ENCODE measurements at places on chromosomes 6 and 20. TPM values are rescaled to one million over a fixed set of nuclear protein-coding genes. Genes with fewer than 3 reads are reported as not detected.

KIF25 gene
- not detected for total RNA-seq

PAX1 gene
- not detected for total RNA-seq

DNA sequence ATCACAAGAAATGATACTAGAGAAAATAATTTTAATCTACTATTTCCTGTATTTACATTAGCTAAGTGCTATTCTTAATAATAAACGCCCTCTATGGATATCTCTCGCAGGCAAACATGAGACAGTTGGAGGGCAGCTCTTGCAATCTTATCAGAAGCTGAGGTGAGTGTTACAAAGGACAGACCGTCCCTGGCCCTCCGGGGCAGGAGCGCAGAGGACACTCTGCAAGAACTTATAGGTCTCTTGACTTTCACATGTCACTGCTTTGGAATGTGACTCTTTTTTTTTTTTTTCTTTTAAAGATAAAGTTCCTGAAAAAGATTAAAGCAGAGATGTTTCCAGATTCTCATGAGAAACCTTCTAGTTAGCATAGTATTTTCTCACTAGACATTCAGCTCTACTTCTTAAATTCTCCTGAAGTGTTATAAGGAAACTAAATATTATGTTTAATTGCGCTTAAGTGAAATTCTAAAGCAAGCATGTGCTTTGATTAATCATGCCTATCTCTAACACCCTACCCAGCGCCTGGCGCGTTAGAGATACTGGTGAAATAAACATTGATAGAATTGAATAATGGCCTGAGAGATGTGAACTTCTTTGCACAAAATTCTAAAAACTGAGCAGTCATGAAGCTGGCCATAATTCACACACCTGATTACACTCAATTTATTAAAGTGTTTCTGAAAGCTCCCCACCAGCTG is 57.4 kb downstream of the SYTL3 start:
- DNase-seq: no peak
- H3K27me3 ChIP-seq: no peaks in the 10 kb centered on the region
- no peak overlapping the region for H3K27ac ChIP-seq

DNA sequence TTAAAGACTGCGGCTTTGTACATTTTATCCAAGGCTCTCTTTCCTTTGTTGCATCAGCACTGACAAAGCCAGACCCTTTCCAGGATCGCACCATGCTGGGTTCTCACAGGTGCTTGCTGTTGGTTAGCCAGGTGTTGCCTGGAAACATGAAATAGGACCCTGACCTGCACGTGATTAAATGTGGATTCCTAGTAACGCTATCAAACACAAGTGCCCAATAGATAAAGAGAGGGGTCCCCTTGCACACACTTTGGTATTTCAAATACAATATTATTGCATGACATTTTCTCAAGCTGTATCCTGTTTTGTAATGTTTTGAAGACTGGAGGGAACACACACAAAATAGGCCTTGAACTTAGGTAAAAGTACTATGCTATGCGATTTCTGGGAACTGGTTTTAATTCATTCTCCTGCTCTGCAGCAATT is 73.3 kb downstream of the AKAP12 start:
- no peaks in the 10 kb centered on the region for H3K4me1 ChIP-seq
- H3K27me3 ChIP-seq: no peaks in the 10 kb centered on the region
- H3K4me3 ChIP-seq: no peak overlapping the region
- H3K27ac ChIP-seq: no peak overlapping the region

- H3K27me3 ChIP-seq: no peaks in the 10 kb centered on the region
- H3K27ac ChIP-seq: no peak overlapping the region
- H3K4me3 ChIP-seq: no peak overlapping the region
- no peak for DNase-seq
Measured at GRCh38 chr6:96992343-96992730, 67.8 kb downstream of the KLHL32 start.

EPHA7 gene
- not detected for total RNA-seq

CLIC5 gene
- 2.8 TPM for total RNA-seq

GRCh38 chr6:40689185-40689584 is 102.0 kb upstream of the LRFN2 start:
- H3K36me3 ChIP-seq: no peaks in the 10 kb centered on the region
- no peak for DNase-seq
- no peak overlapping the region for H3K4me3 ChIP-seq
- H3K27ac ChIP-seq: no peak overlapping the region
- no peaks in the 10 kb centered on the region for H3K4me1 ChIP-seq

ARFGEF3 gene
- total RNA-seq: not detected

- no peak for DNase-seq
- H3K27ac ChIP-seq: no peak overlapping the region
- no peaks in the 10 kb centered on the region for H3K36me3 ChIP-seq
- H3K4me1 ChIP-seq: peaks cover 18% of the 10 kb centered on the region
- H3K4me3 ChIP-seq: no peak overlapping the region
- H3K27me3 ChIP-seq: no peaks in the 10 kb centered on the region
Measured at GRCh38 chr6:135854799-135855198, 3.3 kb downstream of the PDE7B start.

TFAP2D gene
- total RNA-seq: not detected

REPS1 gene
- 56.6 TPM for total RNA-seq

GRCh38 chr20:35180266-35180665 is 8.4 kb downstream of the PROCR start:
- DNase-seq: no peak
- no peaks in the 10 kb centered on the region for H3K27me3 ChIP-seq
- H3K36me3 ChIP-seq: no peaks in the 10 kb centered on the region
- no peaks in the 10 kb centered on the region for H3K4me1 ChIP-seq
- H3K4me3 ChIP-seq: no peak overlapping the region

DNA sequence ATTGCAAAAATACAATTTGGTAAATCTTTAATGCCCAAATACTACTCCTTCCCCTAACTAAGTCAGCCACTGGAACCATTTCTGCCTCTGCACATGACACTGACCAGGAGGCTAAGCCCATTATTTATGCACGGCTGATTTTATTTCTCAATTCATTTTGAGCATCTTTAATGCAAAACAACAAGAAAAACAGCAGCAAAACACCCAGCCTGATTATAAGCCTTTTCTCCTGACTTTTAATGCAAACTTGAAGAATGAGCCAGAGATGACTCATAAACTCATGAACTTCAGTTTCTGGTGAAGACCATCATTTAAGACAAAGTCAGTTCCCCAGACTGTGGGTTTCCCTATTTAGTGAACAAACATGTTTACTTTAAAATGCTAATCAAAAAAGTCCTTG is 51.6 kb downstream of the CYP24A1 start:
- DNase-seq: no peak
- no peak overlapping the region for H3K4me3 ChIP-seq
- H3K36me3 ChIP-seq: no peaks in the 10 kb centered on the region
- no peaks in the 10 kb centered on the region for H3K4me1 ChIP-seq
- no peaks in the 10 kb centered on the region for H3K27me3 ChIP-seq

ZNF311 gene
- 0.31 TPM for total RNA-seq

DNA sequence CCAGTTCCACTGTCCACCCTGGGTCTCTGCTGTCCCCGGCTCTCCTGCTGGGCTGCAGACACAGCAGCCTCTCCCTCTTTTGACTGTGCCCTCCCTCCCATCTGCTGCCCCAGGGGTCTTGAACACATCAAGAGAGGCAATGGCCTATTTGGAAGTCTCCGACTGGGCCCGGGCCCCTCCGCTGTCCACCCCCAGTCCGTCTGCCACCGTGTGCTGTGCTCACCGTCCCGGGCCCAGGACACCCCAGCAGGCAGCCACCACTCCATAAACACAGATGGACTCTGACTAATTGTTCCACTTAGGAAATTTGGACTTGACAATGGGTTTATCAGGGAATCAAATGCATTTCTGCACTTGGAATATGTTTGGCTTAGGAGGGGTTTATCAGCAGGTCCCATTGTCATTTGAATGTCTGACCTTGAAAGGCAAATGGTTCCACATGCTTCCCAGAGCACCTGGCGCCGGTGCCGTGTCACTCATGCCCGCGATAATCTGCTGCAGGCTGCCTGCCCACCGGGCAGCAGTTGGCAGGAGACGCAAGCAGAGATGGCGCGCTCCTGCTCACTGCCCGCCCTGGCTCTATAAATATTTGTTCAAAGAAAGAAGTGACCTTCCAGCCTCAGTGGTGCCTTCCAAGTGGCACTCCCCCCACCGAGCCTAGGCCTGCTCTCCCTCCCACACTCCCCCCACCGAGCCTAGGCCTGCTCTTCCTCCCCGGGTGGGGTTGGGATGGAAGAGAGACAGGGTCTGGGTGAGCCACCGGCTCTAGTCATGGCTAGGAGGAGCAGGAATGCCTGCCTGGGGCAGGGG is 18.8 kb upstream of the FRMD1 start:
- H3K36me3 ChIP-seq: no peaks in the 10 kb centered on the region
- no peak overlapping the region for H3K4me3 ChIP-seq
- no peaks in the 10 kb centered on the region for H3K4me1 ChIP-seq
- peaks cover 16% of the 10 kb centered on the region for H3K27me3 ChIP-seq
- H3K27ac ChIP-seq: no peak overlapping the region
- DNase-seq: no peak

C6orf132 gene
- total RNA-seq: not detected

RAET1L gene
- total RNA-seq: not detected

DNA sequence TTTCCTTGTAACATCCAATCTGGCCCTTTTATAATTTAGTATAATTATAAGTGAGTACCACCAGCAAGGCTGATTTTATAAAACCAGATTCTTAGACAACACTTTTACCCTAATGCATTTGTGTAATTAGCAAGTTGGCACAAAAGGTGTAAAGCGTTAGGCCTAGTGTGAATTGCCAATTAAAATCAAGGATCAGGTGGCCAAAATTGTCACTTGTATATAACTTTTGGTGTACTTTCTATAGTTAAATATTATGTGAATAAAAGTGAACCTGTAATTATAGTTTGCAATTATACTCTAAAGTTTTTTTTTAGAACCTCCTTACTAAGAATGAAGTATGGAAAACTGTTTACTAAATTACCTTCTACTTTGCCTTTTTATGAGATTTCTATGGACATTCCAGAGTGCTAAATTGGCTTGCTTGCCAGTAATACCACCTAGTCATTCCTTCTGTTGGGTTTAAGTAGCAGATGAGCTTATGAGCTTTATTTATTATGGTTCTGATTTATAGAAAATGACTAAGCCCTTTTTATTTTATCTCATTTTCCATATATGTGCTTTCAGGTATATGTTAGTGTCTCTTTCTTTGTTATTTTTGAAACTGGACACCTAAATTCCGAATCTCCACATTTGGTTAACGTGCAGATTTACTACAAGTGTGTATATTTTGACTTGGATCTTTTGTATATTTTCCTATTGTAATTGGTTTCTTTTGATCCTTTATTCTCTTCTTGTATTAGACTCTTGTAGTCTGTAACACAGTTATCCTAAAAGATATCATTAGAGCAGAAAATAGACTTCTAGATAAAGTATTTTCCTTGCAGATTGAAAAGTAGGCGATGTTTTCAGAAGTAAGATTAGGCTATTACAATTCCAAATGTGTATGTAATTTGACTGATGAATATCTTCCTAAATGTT is 3.9 kb downstream of the STXBP5 start:
- H3K4me1 ChIP-seq: peaks cover 11% of the 10 kb centered on the region
- no peak overlapping the region for H3K4me3 ChIP-seq
- no peaks in the 10 kb centered on the region for H3K36me3 ChIP-seq
- DNase-seq: no peak
- H3K27ac ChIP-seq: no peak overlapping the region
- no peaks in the 10 kb centered on the region for H3K27me3 ChIP-seq

GRCh38 chr6:34352305-34352937 is 40.0 kb downstream of the NUDT3 start:
- no peak overlapping the region for H3K27ac ChIP-seq
- no peaks in the 10 kb centered on the region for H3K36me3 ChIP-seq
- DNase-seq: no peak
- peaks cover 5% of the 10 kb centered on the region for H3K4me1 ChIP-seq
- H3K27me3 ChIP-seq: no peaks in the 10 kb centered on the region
- H3K4me3 ChIP-seq: no peak overlapping the region

DNA sequence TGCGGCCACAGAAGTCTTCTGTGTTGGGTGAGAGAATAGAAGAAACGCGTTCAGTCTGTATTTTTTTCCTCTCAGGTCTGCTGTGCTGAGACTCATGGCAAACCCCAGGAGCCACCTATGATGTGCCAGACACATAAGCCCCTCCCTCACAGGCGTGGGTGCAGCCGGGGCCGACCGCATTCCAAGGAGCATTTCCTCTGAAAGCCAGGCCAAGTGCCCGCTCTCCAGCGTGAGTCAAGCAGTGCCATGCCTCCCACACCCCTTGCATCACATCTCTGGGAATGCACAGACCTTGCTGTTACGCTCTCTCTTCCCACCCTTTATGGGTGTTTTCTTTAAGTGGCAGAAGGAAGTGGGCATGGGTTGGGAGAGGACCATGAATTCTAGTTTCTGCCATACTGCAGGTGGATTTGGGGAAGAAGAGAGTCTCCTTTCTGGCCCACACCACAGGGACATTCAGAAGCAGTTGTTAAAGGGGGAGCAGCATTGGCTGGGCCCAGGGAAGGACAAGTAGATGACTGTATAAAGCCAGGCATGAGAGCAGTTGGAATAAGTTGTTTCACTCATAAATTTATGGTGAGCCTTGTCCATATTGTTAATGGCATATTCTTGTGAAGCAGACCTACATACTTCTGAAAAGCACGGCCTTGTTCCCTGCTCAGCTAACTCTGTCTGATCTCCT is 37.1 kb upstream of the TFAP2A start:
- no peaks in the 10 kb centered on the region for H3K4me1 ChIP-seq
- DNase-seq: no peak
- no peaks in the 10 kb centered on the region for H3K36me3 ChIP-seq

GRCh38 chr6:35850208-35850607 is 45.1 kb downstream of the LHFPL5 start:
- no peaks in the 10 kb centered on the region for H3K27me3 ChIP-seq
- H3K4me1 ChIP-seq: no peaks in the 10 kb centered on the region
- H3K36me3 ChIP-seq: peaks cover 39% of the 10 kb centered on the region

DNA sequence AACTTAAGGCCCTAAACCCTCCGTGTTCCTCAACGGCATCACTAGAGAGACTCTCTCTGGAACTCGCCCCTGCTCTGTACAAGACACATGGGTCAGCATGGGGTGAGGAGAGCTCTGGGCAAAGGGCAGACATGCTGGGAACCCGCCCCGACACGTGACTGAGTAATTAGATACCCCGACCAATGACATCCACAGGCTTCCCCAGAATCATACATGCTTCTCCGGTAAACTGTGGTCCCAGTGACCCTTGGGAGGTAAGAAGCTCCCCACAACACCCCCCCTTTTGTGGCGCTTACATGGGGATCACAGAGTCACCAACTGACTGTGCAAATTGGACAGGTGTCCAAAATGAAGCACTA is 31.7 kb upstream of the RPS6KA2 start:
- no peak overlapping the region for H3K27ac ChIP-seq
- no peaks in the 10 kb centered on the region for H3K36me3 ChIP-seq
- peaks cover 9% of the 10 kb centered on the region for H3K4me1 ChIP-seq
- DNase-seq: no peak

NKX2-2 gene
- not detected for total RNA-seq

All from CD4-positive, alpha-beta T cell (primary cell).